A549 treated with ZK216348 at 1 μM for 4 hours (cell line): ENCODE measurements at places on chromosomes 1 and 21. TPM values are rescaled to one million over a fixed set of nuclear protein-coding genes. Genes with fewer than 3 reads are reported as not detected.

Gene FCRLB
- 1.1 to 2.0 TPM (median 1.8 TPM) in 5 replicates for total RNA-seq

Gene ACTA1
- 0.09 to 0.46 TPM (median 0.14 TPM) in 3 of 5 replicates, not detected in the others for total RNA-seq

Gene FBXO44
- total RNA-seq, result 12.5 to 19.6 TPM (median 17.2 TPM) in 5 replicates

Gene EPHA8
- total RNA-seq, result 0.02 to 0.06 TPM (median 0.05 TPM) in 3 of 5 replicates, not detected in the others

Gene FAM163A
- not detected in 5 replicates for total RNA-seq

Gene RNF207
- total RNA-seq, result 7.9 to 22.6 TPM (median 13.3 TPM) in 5 replicates
